Activated naive CD4-positive, alpha-beta T cell treated with anti-CD3 and anti-CD28 coated beads for 36 hours (primary cell): ENCODE measurements at places on chromosomes 12 and 14.

- no peak for DNase-seq
Observed at GRCh38 chr12:122197612-122197966, 5.9 kb upstream of the B3GNT4 start.

- DNase-seq, result peak; percentile 89
Observed at GRCh38 chr12:117836999-117837736, 131.6 kb downstream of the KSR2 start.

DNA sequence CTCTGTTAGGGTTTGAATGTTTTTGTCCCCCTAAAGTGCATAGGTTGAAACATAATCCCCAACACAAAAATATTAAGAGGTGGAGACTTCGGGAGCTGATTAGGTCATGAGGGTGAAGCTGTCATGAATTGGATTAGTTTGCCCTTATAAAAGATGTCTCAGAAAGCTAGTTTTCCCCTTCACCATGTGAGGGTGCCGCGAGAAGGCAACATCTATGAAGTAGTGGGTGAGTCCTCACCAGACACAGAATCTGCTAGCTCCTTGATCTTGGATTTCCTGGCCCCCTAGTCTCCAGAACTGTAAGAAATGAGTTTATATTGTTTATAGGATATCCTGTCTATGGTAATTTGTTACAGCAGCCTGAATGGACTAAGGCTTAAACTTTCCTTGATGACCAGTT is 301.5 kb upstream of the ATP2B1 start:
- peak; percentile 27 for DNase-seq

DNA sequence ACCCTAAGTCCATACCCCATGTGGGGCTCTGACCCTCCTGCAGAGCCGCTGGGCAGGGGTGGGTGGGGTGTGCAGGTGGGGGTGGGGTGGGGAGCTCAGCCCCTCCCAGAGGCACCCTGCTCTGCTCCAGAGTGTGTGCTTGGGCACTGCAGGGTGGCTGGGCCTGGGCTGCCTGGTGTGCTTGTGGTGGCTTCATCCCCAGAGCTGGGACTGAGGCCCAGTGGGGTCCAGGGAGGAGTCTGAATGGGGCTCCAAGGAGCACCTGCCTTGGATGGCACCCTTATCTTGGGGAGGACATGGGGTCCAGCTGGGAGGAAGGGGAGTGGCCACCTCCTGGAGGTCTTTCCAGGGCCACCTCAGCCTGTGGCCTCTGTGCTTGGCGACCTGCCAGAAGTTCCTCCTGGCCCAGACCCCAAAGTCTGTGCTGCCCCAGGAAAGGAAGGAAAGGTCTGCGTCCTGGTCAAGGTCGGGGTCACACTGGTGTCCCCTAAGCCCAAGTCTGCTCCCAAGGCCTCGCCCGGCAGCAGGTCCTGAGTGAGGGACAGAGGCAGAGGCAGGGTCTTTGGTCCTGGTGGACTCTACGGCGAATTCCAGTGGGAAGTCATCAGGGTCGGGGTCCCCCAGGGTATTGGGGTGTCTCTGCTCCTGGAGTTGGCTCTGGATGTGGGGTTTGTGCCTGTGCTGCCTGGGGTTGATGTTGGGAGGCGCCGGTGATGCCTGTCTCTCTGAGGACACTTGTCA is 373.4 kb downstream of the TMEM121 start:
- no peak for DNase-seq

DNA sequence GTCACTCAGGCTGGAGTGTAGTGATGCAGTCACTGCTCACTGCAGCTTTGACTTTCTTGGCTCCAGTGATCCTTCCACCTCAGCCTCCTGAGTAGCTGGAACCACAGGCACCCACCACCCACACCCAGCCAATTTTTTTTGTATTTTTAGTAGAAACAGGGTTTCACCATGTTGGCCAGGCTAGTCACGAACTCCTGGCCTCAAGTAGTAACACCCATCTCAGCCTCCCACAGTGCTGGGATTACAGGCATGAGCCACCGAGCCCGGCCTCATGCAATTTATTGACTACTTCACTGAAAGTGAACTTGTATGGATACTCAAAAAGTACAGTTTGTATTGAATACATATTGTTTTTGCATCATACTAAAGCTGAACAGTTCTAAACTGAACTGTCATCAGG is 9.1 kb downstream of the PSEN1 start:
- DNase-seq, result no peak

DNA sequence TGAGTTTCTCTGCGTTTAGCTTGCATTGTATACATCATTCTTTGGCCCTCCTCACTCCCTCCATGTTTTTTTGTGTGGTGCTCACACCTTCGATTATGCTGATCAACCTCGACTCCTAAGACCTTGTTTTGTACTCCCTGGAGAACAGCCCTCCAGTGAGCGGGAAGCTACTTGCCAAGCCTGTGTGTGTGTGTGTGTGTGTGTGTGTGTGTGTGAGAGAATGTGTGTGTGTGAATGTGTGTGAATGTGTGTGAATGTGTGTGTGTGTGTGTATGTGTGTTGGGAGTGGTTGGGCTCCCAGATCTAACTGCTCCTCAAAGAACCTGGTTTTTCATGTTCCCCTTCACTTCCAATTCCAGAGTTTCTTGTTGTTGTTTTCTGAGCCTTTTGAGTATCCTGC is 6.0 kb downstream of the NYNRIN start:
- no peak for DNase-seq

DNA sequence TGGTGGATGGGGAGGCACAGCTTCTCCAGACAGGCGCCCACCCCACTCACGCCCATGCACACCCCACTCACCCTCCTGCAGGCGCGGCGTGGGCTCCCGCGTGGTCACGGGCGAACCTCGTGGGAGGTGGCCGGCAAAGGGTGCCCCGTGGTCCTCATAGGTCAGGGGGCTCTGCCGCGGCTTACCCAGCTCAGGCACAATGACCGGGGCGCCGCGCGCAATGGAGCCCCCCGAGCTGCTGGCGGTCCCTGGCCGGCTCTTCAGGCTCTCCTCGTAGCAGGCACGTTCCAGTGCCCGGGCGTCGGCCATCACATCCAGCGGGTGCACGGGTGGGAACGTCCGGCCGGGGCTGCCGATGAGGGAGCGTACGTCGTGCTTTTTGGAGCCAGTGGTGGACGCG is 49.6 kb downstream of the RFLNA start:
- DNase-seq, result no peak

- no peak for DNase-seq
Observed at GRCh38 chr12:109222496-109222895, 86.6 kb downstream of the FOXN4 start.

DNA sequence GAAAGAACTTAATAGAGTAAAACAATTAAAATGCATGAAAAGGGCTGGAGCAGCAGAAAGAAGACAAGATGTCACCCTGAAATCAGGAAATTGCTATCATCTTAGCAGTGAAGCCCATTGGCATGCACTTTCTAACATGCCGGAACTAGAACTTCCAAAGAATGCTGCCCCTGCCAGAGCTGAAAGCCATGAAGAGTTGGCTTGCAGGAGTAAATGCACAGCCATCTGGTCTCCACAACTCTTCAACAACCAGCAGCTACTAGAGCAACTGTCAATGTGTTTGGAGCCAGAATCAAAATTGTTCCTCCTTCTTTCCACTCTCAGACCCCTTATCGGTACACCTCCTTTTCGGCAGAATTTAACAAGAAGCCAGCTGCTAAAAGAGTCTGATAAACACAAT is 414.1 kb downstream of the KCNH5 start:
- no peak for DNase-seq

GRCh38 chr12:56602239-56602638 is 27.9 kb downstream of the BAZ2A start:
- no peak for DNase-seq

DNA sequence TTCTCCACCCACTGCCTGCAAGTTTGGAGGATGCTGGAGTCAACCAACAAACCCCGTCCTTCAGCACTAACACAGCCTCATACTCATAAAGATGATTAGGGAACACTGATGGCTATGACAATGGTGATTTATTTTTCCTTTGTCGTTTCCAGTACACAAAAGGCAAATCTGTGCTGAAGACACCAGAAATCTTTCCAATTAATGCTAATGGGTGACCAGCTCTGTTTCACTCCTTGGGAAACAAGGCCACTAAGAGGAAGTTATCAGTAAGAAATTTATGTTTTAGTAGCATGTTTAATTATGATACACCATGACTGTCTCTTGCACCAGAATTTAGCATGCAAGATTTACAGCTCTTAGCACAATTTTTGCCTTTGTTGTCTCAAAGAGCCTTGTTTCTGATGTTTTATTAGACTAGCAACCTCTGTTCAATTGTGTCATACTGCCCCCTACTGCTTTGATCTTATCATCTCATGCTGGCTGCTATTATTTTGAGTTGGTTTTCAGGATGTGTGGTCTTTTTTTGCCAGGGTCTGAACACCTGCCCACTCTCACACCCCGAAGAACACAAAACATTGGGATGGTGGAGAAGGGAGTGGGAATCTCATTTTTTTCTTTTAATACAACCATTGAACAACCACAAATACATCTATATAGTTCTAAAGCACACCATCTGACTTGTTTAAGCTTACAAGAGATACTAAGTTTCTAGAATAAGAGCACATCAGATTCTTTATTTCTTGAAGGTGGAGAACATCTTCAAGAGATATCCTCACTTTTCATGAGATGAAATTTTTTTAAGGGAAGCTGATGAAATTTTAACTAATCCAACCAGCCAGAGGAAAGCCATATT is 160.9 kb downstream of the SPTSSA start:
- DNase-seq, result peak; percentile 13

DNA sequence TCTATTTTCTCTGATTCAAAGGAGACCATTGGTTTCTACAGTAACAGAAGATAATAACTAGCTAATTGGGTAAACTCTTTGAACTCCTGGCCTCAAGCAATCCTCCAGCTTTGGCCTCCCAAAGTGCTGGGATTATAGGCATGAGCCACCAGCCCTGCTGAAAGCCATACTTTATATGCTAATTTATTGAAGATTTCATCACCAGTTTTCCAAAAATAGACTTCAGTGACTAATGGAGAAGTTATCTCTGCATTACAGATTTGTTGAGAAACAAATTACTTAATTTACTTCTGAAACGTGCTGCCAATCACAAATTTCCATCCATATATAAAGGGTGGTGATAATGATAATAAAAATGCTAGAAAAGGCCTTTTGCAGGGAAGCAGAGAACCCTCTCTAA is 1758.1 kb upstream of the SEL1L start:
- no peak for DNase-seq

DNA sequence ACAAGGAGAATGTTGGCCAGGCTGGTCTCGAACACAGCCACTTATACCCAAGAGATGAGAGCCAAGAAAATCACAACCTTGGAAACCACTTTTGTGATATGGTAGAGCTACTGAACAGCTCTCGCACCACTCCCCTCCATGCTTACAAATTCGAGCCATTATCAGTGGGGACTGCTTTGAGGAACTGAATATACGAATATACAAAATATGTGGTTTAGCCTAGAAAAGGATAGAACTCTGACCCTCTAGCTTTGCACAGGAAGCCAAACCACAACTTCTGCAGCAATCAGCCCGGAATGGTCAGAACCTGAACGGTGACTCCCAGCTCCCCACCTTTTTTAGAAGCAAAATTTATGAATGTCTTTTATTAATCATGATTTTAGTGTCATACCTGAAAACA is 129.8 kb upstream of the TMEM132C start:
- DNase-seq, result no peak

GRCh38 chr14:51627313-51627712 is 24.4 kb upstream of the FRMD6 start:
- no peak for DNase-seq

GRCh38 chr12:13173012-13173932 is 23.3 kb upstream of the EMP1 start:
- DNase-seq, result peak; percentile 49

GRCh38 chr12:69101505-69101904 is 137.9 kb upstream of the CPSF6 start:
- no peak for DNase-seq

- DNase-seq, result no peak
Observed at GRCh38 chr14:63781686-63782085, 53.8 kb upstream of the SGPP1 start.

DNA sequence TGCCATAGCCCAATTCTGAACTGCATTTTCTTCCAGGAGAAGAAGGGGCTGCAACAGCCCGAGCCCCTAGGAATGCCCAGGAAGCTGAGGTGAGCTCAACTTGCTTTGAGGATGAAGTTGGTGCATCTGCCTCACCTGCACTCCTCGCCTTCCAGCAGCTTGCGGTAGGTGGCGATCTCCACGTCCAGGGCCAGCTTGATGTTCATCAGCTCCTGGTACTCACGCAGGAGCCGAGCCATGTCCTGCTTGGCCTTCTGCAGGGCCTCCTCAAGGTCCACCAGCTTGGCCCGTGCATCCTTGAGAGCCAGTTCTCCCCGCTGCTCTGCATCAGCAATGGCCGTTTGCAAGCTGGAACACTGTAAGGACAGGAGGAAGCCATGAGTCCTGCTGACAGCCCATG is 6.0 kb downstream of the KRT75 start:
- DNase-seq, result no peak

DNA sequence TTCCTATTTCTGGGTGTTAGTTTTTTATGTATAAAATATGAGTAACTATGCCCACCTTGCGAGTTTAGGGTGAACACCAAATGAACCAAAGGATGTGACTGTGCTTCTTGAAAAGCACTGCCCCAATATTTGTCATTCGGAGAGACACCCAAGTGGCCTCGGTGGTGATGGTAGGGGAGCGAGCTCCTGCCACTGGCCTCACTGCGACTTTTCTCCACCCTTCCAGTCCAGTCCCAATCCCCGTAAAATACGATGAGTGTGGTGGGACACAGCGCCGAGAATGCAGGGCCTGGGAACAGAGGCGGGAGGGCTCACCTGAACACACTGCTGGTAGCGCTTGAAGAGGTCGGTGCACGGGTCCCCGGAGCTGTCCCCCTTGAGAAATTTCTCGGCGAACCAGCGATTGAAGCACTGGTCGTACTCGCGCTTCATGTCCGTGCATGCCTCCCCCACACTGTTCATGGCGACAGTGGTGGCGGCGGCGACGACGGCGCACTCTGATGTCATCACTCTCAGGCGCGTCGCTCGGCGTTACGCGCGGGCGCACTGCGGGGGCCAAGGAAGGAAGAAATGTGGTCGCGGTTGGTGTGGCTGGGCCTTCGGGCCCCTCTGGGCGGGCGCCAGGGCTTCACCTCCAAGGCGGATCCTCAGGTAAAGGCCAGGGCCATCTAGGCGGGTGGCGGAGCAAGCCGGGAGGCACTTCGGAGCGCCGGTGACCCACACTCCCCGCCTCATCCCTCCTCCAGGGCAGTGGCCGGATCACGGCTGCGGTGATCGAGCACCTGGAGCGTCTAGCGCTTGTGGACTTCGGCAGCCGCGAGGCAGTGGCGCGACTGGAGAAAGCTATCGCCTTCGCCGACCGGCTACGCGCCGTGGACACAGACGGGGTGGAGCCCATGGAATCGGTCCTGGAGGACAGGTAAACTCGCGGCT is at the start of the genes GATC and TRIAP1:
TSS of gene GATC (plus strand) at position 534 of the 933 bp plus-strand sequence. CDS start at position 571, 37 bp downstream.
TSS of gene TRIAP1 (minus strand) at position 474 of the 933 bp plus-strand sequence. CDS start at position 462, 12 bp downstream.
- peak; percentile 90 for DNase-seq

- DNase-seq, result no peak
Observed at GRCh38 chr14:56342494-56342942, 224.3 kb downstream of the PELI2 start.
